Type B pancreatic cell (in vitro differentiated cells): ENCODE measurements at places on chromosomes 3 and 15.

DNA sequence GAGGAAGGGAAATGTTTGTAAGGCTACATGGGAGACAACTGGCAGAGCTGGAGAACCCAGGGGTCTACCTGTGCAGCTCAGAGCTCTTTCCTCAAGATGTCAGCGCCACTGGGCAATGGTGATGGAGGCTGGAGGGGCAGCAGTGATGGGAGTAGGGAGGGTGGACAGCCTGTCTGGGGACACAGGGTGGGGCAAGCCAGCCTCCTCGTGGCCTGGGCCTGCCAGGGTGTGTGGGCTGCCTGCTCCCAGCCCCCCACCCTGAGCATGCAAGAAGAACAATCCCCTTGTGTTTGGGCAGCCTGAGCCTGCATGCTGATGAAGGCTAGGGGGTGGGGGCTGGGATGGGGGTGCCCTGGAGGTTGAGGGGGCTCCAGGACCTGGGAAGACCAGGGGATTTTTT is 1.2 kb downstream of the PCBP4 start:
- DNase-seq, result no peak

DNA sequence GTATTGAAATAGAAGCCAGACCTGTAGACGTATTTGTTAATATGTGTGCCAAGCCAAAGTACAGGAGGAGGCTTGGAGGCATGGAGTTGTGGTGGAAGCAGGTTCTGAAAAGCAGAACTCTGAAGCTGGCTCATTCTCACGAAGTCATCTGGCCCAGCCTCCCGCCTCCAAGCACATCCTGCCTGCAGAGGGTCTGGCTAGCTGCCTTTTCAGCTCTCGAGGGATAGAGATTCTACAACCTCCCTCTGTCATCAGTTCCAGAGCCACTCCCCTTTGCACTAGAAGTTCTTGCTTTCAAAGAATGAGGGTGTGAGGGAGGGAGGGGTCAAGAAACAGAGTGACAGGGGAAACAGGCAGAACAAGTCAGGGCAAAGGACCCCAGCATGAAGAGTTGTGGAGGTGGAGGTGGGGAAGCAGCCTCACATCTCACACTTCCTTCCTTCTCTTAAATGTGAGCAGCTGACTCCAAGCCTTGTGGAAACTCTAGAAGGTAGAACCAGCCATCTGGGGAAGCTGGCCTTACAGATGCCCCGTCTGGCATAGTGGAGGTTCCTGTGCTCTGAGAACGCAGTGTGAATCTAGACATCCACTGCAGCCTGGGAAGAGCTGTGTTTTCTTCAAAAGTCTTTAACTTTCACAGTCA is 95.3 kb downstream of the SLC49A4 start:
- no peak for DNase-seq

DNA sequence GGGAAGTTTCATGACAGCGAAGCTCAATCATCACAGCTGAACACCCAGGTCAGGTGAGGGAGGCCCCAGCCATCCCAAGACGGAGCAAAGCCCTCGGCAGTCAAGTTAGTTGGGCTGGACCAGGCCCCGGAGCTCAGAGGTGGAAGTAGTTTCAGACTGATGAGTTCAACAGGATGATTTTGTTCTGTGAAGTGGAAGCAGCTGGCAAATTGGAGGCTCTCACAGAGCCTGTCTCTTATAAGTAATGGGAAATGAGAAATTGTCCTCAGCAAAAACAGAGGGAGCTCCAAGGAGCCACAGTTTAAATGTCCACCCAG is 245.1 kb downstream of the XXYLT1 start:
- no peak for DNase-seq

DNA sequence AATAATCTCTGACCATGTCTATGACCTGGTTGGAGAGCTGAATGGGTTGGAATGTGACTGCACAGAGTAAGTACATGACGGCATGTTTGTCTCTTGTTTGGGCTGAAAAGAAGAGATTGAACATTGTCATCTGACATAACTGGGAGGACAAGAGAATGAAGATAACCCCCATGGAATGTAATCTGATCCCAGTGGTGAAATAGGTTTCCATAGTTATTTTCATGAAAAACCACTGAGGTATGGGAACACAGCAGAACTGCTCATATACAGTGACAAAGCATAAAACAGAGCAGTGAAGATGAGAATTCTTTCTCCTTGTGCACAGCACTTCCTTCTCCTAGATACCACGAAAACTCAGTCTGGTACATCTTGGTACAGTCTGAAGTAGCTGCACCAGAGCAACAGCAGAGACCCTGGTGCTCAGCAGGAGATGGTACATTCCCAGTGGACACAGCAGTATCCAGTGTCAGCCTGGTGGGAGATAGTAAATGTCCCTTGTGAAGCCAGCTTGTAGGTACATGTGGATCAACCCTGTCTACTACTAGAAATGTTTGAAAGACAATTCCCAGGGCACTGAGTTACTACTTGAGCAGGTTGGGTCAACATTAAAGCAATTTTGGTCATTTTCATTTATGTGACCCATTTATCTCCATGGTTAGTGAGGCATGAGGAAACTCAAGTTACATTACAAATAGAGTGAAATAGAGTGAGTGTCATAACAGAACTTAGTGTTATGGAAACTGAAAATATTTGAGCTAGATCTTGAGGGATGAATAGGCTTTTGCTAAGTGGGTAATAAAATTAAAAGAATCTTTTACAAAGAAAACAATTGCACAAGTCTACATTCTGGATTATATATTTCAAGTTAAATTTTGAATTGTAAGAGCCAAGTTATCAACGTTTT is 178.3 kb downstream of the SUCNR1 start:
- DNase-seq, result no peak

GRCh38 chr3:71753701-71754609 is at the start of gene GPR27:
Gene GPR27 (plus strand): TSS chr3:71753855. CDS start chr3:71754050, 195 bp downstream.
- DNase-seq, result peak; percentile 74

DNA sequence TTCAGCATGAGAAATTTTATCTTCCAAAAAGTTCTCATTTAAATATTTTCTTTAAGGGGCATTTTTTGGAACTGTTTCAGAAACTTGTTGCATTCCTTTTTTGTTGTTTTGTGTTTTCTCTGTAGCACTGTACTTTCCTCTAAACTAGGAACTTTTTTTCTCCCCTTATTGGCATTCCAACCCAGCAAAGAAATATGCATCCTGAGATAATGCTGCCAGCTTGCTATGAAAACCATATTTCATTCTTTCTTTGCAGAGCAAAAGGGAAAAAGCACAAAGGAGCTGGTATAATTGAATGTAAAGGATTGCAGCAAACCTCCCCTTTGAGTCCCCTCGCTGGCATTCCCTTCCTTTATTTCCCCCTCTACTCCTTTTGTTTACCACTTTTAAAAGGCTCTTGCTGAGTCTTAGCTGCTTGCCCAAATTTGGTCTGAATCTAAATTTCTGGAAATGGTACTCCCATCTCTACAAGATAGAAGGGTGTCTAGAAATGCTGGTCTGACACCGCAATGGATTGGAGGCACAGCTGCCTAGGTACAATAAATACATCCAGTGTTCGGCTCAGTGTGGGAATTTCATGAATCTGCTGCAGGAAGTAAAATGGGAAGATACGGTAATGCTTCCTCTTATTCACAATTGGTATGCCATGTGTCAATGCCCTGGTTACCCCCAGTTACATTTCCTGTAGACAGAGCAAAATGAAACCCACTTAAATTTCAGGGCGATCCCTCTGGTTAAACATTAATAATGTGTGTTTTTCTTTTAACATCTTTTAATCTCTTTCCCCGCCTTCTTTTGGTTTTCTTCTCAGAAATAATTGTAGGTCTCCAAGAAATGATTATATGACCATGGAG is 156.6 kb downstream of the MEIS2 start:
- DNase-seq, result no peak

GRCh38 chr3:23576379-23576959 is 229.3 kb upstream of the UBE2E1 start:
- DNase-seq, result no peak
